ENCODE measurements at places on chromosomes 6 and 20.
A peak's percentile ranks its signal among the peaks of the same experiment; 100 is the strongest.

DNA sequence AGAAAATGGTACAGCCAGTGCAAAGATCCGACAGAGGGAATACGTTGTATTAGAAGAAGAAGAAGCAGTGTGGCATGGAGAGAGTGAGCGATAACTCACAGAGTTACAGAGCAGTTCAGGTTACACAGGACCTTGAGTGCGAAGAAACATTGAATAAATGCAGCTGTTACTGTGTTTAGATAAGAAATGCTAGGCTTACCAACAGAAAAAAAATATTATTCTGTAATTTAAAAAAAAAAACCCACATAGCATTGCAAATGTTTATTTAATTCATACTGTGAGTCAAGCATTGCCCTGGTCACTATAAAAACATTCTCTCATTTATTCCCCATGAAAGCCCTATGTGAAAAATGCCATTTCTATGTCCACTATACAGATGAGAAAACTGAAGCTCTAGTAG lies 373.4 kb upstream of the EPHA7 start:
- DNase-seq: no peak

DNA sequence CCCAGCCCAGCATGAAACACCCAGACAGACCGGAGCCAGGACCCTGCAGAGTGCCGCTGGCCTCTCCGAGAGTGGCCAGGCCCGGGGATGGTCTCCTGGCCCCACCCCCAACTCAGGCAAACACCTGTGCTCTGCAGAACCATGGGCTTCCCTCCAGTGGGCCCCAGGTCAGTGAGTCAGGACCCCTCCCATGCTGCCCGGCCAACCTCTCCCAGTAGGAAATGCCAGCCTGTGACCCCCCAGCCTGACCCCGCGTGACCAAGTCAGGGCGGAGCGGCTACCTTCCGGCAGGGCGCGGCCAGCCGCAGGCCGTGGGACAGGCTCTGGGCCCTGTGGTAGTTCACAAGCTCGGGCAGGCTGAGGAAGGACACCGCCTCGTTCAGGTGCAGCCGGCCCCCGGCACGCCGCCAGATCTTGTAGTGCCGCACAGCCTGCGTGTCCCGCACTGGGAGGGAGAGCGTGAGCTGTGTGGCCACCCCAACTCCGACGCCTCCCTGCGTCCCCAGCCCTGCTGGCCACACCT lies 3.2 kb downstream of the PTK6 start:
- DNase-seq: no peak

GRCh38 chr20:46111028-46111835 lies 6.9 kb upstream of the CD40 start:
- no peak for DNase-seq

DNA sequence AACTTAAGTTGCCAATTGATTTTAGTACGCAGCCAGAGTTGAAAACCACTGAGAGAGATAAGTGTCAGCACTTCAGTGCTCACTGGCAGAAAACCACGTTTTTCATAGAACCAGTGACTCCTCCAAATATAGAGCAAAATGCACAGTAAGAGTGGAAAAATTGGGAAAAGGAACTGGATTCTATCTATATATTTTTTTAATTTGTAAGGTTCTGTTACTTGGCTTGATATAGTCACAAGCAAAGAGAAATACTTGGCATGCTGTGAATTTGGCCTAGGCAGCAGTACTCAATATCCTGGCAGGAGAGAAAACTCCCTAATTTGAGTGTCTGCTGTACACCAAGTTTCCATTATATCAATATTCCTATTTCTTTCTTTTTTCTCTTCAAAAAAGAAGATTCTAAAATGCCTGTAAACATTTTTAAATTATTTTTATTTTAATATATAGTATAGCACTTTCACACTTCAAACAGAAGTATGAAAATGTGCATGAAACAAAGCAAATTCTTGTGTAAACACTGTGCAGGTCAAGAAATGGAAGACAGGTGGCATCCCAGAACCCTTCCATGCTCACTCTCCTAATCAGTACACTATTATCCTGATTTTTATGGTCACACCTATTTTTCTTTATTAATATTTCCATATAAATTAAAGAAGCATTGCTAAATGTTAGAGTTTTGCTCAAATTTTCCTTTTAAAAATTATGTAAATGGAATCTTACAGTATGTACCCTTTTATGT lies 561.8 kb upstream of the RNF217 start:
- no peak for DNase-seq

GRCh38 chr6:40978687-40979289 lies 60.2 kb downstream of the UNC5CL start:
- DNase-seq: no peak

- DNase-seq: no peak
Observed at GRCh38 chr6:127148511-127148910, 30.0 kb downstream of the RSPO3 start.

DNA sequence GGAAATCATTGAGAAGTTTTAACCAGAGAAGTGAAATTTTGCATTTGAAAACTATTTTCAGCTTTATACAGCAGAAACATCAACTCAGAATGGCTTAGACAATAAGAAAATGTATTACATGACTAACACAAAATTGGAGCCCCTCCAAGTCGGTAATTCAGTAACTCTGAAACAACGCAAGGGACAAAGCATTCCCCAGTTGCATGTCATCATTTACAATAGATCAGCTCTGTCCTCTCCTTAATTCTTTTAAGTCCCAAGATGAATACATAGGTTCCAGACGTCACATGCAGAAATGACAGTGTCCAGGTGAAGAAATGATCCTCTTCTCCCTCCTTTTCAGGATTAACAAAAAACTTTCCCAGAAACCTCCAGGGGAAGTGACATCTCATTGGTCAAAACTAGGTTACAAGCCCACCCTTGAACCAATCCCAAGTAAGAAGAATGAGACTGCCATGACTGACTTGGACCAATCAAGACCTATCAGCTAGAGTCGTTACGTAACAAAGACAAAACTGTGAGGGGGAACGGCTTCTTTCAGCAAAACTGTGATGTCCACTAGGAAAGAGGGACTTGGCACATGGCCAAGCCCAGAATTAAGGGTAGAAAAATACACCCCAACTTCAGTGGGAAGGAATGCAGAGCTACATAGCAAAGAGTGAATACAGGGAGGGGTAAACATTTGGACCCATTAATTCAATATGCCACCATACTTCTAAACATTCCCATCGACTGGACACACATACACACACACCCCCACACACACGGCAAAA lies 149.8 kb upstream of the PRND start:
- DNase-seq: no peak

DNA sequence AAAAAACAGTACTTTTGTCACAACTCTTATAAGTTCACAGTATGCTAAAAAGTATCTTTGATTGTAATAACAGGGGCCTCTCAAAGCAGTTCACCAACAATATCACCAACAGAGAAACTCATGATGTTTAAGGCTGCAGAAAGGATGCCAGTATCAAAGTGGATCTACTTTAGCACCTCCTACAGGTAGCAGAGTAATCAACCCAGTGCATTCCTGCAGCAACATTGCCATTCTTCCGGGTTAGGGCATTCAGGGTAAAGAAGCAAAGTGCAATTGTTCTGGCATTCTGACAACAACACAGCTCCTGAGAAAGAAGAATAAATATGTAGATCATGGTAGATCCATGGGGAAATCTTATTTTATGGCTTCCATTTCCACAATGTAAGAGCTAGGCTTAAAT lies 7.6 kb upstream of the SLC17A4 start:
- DNase-seq: no peak

DNA sequence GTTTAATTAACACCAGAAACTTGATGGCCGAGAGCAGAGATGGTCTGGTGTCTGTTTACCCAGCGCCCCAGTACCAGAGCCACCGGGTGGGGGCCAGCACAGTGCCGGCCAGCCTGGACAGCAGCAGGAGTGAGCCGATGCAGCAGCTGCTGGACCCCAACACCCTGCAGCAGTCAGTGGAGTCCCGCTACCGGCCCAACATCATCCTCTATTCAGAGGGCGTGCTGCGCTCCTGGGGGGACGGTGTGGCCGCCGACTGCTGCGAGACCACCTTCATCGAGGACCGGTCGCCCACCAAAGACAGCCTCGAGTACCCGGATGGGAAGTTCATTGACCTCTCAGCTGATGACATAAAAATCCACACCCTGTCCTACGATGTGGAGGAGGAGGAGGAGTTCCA lies 73.7 kb downstream of the SYNDIG1 start:
- no peak for DNase-seq

- DNase-seq: peak; percentile 31
Observed at GRCh38 chr6:144149894-144150709, at the start of gene STX11. Gene STX11, plus strand, starts transcription at chr6:144150517. Its CDS starts 36,111 bp downstream, at chr6:144186628.

DNA sequence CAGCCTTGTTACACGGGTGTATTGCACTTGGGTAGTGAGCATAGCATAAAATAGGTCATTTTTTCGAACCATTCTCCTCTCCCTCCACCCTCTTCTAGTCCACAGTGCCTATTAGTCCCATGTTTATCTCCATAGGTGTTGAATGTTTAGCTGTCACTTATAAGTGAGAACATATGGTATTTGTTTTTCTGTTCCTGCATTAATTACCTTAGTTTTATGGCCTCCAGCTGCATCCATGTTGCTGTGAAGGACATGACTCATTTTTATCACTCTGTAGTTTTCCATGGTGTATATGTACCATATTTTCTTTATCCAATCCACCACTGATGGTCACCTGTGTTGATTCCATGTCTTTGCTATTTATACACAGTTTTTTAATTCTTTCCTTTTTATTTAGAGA lies 889.5 kb downstream of the EYS start:
- no peak for DNase-seq

- DNase-seq: no peak
Observed at GRCh38 chr6:75170691-75171560, 34.9 kb downstream of the COL12A1 start.

GRCh38 chr20:50172347-50173013 lies 18.1 kb upstream of the CEBPB start:
- DNase-seq: no peak

GRCh38 chr20:10385850-10386544 lies 48.0 kb downstream of the MKKS start:
- DNase-seq: no peak

DNA sequence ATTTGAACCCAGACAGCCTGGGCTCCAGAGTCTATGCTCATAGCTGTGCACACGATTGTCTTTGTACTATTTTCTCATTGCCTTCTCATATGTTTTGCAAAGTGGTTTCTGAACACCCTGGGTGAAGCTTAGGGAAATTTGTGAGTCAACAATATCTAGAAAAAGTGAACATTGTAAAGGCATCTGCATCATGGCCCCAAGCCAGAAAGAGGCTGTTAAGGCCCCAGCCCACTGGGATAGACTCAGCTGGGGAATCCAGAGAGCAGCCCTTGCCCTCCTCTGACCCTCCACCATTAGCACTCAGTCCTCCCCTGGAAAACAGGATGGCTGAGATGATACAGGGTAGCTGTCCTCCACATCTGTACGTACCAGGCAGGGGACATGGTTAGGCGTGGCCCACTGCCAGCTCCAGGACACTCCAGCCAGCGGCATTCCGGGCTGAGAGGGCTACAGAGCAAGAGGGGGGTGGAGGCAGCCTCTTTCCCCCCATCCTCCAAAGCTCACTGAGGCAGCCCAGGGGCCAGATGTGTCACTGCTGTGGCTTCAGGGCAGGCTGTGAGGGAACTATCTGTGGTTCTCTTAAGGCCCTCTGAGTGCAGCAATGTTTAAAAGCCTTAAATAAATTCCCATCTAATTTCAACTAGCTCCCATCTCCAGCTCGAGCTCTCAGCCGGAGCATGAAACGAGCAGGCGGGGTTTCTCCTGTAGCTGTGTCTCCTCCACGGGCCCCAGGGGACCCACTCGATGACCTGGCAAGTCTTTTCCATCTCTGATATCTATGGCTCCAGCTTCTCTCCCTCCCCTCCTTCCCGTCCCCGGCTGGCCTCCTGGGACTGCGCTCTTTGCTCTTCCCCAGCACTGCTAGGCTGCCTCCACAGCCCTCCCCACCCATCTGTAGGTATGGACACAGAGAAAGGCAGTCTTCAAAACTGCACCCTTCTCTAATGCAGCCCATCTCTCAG lies 209.4 kb upstream of the LRFN2 start:
- no peak for DNase-seq

DNA sequence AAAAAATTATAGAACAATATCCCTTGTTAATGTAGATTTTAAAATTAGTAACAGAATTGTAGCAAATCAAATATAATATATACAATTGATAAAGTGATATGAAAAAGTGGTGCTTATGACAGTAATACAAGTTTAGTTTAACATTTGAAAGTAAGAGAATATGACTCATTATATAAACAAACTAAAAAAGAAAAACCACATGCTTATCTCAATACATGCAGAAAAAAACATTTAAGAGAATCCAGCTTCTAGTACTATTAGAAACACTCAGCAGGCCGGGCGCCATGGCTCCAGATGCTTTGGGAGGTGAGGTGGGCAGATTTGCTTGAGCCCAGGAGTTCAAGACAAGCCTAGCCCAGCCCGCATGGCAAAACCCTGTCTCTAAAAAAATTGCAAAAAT lies 60.7 kb upstream of the LAMA2 start:
- no peak for DNase-seq

- DNase-seq: no peak
Observed at GRCh38 chr6:164928728-164929407, 380.5 kb downstream of the C6orf118 start.

GRCh38 chr6:147077251-147077650 lies 127.0 kb upstream of the STXBP5 start:
- DNase-seq: no peak

DNA sequence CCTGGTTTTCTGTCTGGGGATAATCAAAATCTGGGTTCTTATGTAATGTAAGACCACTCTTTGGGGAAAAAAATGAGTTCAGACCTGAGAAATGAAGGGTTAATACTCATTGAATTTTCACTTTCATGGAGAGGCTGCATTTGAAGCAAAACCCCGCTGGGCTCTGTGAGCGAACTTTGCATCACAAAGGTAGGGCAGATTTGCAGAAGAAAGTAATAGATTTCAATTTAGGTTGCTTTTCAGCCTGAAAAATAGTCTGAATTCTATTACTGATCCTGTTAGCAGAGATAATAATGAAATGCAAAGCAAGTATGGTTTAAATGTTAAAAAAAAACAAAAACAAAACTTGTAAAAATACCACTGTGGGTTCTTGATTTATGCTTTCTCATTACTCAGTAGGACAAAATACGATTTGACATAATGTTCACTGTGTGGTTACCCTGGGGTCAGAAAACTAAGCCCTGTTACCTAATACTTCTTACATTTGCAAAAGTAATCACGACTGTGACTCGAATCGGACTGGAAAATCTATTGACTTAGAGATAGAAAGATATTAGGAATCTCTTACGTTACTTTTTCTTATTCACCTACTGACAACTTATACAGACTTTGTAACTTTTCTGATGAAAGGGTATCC lies 72.2 kb downstream of the UST start:
- no peak for DNase-seq

DNA sequence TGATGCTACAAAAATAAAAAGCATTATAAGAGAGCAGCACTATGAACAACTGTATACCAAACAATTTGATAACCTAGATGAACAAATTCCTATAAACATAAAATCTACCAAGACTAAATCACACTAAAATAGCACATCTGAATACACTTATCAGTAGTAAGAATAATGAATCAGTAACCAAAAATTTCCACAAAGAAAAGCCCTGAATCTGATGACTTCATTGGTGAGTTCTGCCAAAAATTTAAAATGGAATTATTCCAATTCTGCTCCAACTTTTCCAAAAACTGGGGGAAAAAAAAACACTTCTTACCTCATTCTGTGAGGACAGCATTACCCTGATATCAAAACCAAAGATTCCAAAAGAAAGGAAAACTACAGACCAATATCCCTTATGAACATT lies 206.2 kb downstream of the WDR27 start:
- DNase-seq: no peak
